ENCODE measurements at places on chromosomes 16 and 17. TPM values are rescaled to one million over a fixed set of nuclear protein-coding genes. Genes with fewer than 3 reads are reported as not detected.

The IL21R gene
- 1.1 TPM for total RNA-seq

DNA sequence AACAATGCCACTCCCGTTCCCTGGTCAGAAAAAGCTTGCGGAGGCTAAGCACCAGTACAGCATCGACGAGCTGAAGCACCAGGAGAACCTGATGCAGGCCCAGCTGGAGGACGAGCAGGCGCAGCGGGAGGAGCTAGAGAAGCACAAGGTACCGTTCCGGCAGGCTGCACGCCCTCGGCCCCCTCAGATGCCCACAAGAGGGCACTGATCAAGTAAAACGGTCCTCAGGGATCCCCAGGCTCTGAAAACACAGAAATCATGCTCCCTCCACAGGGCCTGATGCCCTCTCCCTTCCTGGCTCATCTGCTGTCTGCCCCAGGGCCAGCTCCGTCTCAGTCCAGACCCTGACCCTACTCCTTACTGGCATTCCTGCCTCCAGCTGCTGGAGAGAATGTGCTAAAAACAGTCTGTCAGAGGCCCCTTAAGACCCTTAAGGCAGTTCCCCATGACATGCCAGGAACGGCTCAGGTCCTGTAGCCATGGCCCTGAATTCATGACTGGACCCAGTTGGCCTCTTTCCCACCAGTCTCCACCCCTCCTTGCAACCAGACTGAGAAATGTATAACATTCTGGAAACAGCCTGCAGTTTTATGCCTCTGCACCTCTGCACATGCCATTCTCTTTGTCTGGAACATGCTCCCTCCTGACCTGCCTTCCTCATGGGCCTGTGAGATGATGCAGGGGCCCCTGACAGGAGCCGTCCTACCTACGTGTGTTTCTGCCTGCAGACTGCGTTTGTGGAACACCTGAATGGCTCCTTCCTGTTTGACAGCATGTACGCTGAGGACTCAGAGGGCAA, 21.8 kb downstream of the DRC3 start:
- peak; percentile 20 for DNase-seq

DNA sequence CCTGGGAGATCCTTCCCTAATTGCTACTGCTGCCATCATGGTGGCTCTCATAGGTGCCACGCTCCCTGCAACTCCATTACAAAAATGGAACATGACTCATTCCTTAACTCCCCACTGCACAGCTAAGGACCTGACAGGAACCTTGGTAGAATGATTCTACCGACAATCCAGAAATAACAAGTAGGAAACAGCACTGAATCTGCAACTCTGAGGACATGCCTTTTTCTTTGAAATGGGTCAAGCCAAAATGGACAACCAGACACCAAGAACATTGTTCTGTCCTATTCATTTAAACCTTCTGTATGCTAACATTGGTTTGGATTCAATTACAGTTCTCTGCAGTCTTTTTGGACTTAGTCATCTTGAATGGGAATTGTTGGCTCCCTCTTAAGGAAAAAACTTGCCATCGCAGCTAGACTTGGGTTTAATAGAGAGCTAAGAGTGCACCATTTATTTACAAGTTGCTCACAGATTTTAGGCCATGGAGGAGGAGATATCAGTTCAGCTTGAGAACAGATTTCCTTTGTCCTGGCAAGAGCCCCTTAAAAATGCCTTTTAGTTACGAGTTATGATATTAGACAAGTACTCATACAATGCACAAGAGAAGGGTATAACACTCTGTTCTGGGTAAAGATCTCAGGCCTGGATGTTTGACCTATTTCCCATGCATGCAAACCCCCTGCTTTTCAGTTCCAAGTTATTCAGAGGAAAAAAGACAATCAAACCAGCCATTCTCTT, 20.9 kb upstream of the NSRP1 start:
- DNase-seq: peak; percentile 78

DNA sequence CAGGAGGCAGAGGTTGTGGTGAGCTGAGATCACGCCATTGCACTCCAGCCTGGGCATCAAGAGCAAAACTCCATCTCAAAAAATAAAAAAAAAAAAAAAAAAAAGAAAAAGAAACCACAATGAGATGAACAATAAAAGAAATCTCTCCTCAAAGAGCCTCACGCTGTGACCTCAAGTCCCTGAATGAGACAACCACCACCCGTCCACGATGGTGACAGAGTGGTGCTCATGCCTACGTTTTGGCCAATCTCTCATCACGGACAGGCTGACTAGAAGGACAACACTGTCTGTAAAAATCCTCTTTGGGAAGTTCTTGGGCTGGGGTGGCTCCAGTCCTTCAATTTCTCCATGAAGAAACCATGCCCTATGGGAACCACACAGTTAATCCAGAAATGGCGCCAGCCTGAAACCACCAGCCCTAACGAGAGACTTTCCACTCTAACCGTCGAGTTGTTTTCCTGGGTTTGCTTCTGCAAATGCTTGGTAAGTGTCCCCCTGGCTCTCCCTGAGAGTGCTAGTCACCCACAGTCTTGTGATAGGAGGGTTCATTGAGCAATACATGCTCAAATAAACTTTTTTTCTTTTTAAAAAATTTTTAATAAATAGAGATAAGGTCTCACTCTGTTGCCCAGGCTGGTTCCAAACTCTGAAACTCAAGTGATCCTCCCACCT, 15.0 kb upstream of the PRSS27 start:
- no peak for DNase-seq

The DCXR gene
- 86.2 TPM for total RNA-seq

GRCh38 chr17:72822358-72823023, 270.0 kb downstream of the SLC39A11 start:
- DNase-seq: no peak

DNA sequence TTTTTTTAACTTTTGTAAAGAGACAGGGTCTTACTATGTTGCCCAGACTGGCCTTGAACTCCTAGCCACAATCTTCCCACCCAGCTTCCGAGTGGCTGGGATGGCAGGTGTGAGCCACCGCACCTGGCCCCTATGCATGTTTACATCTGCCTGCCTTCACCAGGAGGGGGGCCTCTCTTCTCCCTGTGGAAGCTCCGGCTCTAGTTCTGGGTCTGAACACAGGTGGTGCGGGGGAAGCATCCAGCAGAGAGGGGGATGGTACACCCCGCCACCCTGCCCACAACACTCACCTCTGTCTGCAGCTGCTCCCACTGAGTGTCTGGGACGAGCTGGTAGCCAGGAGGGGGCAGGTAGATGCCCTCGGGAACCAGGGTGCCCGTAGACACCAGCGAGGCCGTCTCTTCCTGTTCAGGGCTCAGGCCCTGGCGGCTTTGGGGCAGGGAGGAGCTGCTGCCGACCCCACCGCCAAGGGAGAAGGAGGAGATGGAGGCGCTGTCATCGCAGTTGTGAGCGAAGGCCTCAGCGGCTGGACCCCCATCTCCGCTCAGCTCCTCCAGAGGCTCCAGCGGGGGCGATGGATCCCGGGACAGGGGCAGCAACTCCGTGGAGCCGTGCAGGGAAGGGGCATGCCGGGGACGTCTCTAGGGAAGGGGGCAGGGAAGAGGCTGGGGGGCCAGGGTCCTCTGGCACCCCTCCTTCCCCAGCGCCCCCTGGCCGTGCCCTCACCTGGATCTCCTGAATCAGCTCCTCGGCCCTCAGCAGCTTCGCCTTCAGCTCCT, 10.9 kb downstream of the RABEP2 start:
- no peak for DNase-seq

GRCh38 chr17:50100921-50101345, 5.8 kb downstream of the PDK2 start:
- DNase-seq: no peak

The ASGR2 gene
- not detected for total RNA-seq
